ENCODE measurements at places on chromosomes 13 and 19. TPM values are rescaled to one million over a fixed set of nuclear protein-coding genes. Genes with fewer than 3 reads are reported as not detected.

DNA sequence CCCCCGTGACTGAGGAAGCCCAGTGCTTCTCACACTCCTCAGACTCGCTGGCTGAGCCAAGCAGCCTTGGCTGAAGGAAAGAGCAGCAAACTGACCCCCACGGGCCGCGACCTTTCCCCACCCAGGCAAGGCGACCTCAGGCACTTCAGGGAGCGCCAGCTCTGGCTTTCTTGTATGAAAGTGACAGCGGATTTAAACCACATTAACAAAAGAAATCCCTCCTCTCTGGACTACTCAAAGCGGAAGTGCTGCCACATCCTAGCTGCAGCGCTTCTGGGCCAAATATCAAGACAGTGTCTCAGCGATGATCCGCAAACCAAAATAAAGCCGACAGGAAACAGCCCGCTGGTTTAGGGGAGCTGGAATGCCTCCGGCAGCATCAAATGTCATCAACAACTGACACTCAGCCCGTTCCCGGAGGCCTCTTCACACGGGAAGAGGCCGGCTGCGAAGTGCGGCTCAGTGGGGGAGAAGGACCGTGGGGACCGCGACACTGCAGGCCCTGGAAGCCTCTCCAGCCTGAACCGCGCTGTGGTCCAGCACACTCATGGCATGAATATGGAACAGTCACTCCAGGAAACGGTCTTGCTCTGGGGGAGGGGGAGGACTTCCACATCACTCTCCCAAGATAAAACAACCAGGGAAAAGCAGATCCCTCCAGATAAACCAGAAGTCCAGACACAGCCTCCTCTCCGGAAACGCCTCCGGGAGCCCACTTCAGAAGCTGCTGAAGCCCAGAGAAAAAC, 1.4 kb downstream of the RASA3 start:
- peak; percentile 78 for DNase-seq
- H3K27me3 ChIP-seq: no peaks in the 10 kb centered on the region
- peaks cover 53% of the 10 kb centered on the region for H3K4me1 ChIP-seq
- H3K4me3 ChIP-seq: peak overlapping the region; percentile 97

DNA sequence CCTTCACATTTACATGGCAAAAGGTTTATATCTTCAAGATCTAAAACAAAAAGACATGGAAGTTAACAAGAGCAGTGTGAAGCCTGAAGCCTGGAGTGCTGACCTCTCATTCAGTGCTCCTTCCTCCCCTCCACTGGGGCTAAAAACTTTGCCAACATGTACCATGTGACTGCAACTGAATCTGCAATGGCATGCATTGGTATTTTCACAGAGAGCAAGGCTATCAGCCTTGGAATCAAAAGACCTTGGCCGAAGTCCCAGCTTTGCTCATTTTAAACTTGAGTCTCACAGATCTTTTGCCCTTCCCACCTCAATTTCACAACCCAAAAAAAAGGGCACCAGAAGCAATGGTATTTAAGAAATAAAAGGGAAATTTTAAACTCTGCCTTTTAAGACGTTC, 325.1 kb downstream of the DCT start:
- no peaks in the 10 kb centered on the region for H3K4me1 ChIP-seq
- H3K4me3 ChIP-seq: no peak overlapping the region
- no peak overlapping the region for H3K27ac ChIP-seq
- H3K27me3 ChIP-seq: no peaks in the 10 kb centered on the region
- no peak for DNase-seq

- H3K4me3 ChIP-seq: peak overlapping the region; percentile 84
- H3K27ac ChIP-seq: peak overlapping the region; percentile 96
- no peaks in the 10 kb centered on the region for H3K27me3 ChIP-seq
- peaks cover 35% of the 10 kb centered on the region for H3K4me1 ChIP-seq
Observed at GRCh38 chr13:49443357-49443703, 534 bp downstream of the CAB39L start.

CD37 gene
- total RNA-seq: 351 TPM

DNA sequence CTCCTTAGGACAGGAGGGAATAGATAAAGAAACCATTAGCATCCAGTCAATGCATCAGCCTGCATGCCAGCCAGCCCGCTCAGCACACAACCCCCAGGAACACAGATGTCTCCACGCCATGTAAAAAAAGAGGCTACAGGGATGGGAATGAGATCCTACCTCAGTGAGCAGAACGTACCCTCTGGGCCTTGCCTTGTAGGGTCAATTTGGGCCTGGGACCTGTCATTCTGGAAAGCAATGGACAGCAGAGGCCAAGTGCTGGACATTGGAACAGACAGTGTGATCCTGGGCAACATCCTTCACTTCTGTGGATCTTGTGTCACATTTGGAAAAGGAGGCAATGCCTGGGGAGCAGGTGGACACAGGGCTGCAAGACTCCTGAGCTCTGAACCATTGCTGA, 26.0 kb downstream of the VSTM2B start:
- DNase-seq: no peak
- H3K4me1 ChIP-seq: no peaks in the 10 kb centered on the region
- H3K36me3 ChIP-seq: no peaks in the 10 kb centered on the region
- no peak overlapping the region for H3K4me3 ChIP-seq
- no peak overlapping the region for H3K27ac ChIP-seq
- no peaks in the 10 kb centered on the region for H3K27me3 ChIP-seq

DNA sequence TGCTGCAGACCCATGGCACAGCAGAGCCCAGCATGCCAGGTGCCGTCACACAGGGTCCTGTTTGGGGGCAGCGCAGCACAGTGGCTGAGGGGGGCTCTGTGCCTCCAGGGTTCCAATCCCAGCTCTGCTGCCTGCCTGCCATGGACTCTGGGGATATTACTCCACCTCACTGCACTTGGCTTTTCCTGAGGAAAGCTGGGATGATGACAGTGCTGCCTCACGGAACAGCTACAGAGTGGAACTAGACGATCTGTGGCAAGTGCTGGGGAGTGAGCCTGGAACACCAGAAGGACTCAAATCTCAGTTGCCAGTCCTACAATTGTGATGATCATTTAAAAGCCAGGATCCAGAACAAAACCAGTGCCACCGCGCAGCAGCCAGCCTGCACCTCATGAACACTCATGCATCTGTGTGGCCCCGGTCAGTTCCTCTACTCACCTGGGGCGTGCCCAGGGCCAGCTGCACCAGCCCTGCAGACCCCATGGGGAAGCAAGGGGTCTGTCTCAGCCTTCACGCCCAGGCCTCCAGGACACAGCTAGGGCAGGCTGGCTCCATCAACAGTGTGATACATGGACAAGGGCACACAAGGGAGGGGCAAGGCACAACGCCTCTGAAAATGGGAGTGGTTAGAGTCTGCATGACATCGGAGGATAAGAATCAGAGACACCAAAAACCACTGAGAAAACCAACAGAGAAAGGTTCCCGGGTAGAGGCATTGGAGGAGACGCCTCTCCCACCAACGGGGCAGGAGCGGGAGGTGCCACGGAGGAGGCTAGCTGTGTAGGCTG, 55.2 kb downstream of the ATP7B start:
- DNase-seq: peak; percentile 45
- no peaks in the 10 kb centered on the region for H3K27me3 ChIP-seq
- no peaks in the 10 kb centered on the region for H3K36me3 ChIP-seq

NOVA2 gene
- not detected for total RNA-seq

ZNF649 gene
- 9.3 TPM for total RNA-seq

GRCh38 chr13:46797501-46798237, 708 bp upstream of the ESD start:
- H3K36me3 ChIP-seq: no peaks in the 10 kb centered on the region
- no peak for DNase-seq
- no peaks in the 10 kb centered on the region for H3K27me3 ChIP-seq

DNA sequence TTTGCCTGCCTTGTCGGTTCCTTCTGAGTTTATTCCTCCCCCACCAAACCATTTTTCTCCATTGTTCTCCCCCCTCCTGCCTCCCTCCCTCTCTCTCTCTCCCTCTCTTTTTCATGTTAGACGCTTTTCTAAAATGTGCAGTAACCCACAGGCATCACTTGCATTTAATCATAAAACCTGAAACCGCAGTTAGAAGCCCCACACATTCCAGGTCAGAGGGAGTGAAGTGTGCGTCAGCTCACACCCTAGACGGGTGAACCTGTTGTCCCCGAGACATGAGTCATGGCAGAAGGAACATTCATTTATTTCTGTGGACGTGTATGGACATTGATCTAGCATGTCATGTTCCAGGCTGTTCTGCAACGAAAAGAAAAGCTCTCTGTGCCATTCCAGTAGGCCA, 19.9 kb downstream of the ONECUT3 start:
- H3K36me3 ChIP-seq: no peaks in the 10 kb centered on the region
- H3K27ac ChIP-seq: no peak overlapping the region
- H3K27me3 ChIP-seq: peaks cover 27% of the 10 kb centered on the region

- no peaks in the 10 kb centered on the region for H3K36me3 ChIP-seq
- H3K27ac ChIP-seq: no peak overlapping the region
- no peak overlapping the region for H3K4me3 ChIP-seq
- no peaks in the 10 kb centered on the region for H3K27me3 ChIP-seq
- no peaks in the 10 kb centered on the region for H3K4me1 ChIP-seq
- no peak for DNase-seq
Observed at GRCh38 chr19:5481957-5482356, 26.7 kb downstream of the ZNRF4 start.

GRCh38 chr13:99279637-99280036, 21.5 kb upstream of the GPR18 start:
- H3K4me1 ChIP-seq: peaks cover 76% of the 10 kb centered on the region
- no peak for DNase-seq
- H3K4me3 ChIP-seq: no peak overlapping the region
- H3K27me3 ChIP-seq: no peaks in the 10 kb centered on the region
- H3K27ac ChIP-seq: no peak overlapping the region
